NCI-H1092 treated with DMSO at 0.1 percent for 48 hours (cell line): ENCODE measurements at places on chromosomes 7 and 10.
A peak's percentile ranks its signal among the peaks of the same experiment; 100 is the strongest.

- DNase-seq = no peak
Measured at GRCh38 chr7:107180378-107180777, 11.6 kb downstream of the HBP1 start.

- no peak for DNase-seq
Measured at GRCh38 chr7:304574-305409, 14.8 kb downstream of the FOXL3 start.

DNA sequence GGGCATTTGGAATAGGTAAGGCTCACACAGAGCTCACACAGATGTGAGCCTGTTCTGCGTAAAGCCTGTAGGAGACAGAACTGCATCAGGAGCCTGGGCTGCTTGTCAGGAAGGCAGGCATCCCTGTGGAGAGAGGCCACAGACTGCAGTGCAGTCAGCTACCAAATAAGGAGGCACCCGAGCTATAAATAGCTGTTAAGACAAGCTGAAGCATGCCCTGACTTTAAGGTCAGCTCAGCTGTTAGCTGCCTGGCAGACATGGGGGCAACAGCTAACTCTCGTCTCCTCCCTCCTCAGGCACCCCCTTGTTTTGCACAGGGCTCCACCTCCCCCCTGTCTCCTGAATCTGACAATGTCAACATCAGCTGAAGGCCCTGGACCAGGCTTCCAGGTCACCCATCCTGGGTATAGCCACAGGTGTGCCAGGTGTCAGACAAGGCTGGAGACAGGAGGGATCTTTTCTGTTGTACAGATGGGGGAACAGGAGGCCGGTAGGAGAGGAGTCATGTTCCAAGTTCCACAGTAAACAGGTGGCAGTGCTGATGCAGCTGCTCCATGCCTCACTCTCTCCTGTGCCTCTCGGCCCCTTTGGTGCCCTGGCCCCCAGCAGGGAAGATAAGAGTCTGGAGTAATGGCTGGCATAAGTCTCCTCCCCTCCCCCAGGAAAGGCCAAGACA is 27.6 kb upstream of the MKRN1 start:
- DNase-seq = peak; percentile 38

DNA sequence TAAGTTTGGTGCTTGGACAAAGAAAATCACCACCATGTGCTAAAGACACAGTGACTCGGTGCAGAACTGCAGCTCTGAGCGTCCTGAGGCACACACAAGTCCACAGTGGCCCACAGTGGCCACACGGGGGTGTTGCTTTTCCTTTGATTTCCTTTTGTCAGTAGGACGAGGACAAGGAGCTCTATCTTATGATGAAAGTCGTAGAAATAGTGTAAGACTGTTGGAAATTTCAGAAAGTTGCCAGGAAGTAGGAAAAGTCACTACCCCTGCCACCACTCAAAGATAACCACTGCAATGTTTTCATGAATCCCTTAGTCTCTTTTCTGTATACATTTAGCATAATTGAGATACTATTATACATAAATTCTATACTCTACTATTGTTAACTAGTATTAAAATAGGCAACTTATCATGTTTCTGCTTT is 146.0 kb downstream of the TNS3 start:
- DNase-seq = peak; percentile 66

DNA sequence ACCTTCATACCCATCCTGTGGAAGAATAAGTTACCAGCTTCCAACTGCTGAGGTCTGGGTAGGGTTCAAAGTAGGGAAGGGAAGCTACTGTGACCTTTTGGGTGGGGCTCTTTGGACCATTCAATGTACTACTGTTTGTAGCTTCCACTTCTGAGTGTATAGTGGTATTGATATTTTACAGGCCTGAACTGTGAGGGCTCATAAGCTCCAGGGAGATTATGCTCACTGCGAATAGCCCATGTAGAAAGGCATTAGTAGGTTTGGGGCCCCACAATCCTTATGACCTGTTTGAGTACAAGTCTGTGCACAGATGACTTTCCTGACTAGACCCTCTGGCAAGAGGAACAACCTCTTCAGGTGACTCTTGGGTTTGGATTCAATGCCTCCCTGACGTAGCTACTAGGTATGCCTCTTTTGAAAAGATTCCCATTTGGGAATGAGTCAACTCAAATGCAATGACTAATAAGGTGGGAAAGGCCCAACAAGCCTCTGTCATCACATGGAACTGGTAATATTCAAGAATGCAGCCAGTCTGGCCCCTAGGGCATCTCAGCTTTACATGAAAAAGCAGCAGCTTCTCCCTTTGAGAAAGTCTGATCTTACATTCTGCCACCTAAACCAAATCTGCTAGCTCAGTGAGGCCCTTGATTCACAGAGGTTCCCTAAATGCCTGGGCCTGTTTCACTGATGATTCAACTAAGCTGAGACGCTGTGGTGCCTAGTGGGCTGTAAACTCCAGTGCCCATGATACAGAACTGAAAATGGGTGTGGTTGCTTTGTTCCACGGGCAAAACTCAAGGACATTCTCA is 79.8 kb downstream of the ABI1 start:
- DNase-seq = no peak

DNA sequence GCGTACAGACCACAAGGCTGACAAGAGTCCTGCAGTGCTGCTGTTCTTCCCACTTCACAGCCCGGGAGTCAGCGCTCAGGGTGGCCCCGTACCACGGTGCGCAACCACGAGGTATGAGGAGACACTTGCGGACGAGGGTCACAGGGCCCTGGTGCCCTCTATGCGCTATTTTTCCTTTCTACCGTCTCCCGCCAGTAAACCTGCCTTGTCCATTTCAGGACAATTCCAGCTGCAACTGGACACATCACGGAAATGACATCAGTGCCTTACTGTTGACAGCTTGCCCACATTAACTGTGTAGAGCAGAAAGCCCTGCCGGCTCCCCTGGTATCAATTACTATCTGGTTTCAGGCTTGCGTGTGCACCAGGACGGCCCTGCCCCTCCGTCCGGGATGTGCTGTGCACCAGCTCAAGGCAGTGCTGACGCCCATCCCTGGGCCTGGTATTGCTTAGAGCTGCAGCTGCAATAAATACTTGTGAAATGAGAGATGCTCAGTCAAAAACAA is 65.1 kb downstream of the ZRANB1 start:
- no peak for DNase-seq

DNA sequence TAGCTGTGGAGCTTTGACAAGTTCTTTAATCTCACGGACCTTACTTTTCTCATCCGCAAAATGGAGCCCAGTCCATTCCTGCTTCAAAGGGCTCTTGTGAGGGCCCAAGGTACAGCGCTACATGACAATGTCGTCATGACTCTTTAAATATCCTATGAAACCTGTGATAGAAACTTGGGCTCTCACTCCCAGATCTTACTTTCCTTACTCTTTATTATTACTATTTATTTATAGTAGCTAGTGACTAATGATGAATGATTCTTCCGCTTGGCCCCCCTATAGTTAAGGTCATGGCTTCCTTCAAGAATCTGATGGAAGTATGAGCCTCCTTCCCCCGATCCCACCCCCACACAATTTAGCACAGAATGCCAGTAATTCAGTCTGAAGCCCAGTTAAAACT is 41.9 kb downstream of the RBM20 start:
- DNase-seq = no peak

DNA sequence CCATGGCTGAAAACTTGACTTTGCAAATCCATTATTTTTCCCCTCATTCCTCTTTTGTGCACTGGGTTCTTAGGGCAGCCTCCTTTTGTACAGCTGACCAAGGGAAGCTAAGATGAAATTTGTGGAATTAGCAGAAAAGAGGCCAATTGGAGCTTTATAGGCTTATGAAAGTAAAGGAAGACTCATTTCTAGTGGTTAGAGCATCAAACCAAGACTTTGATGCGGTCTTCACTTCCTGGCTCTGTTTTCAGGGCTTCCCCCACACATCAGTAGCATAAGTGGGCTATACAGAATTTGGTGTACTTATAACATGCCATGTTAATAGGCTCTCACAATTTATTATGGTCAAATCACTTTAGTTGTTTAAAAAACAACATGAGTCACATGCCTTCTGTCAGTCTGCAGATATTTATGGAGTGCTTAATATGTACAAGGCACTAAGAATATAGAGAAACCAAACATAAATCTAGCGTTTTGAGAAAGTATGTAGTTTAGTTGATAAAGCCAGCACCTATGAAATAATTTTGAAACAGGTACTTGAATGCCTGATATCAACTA is 5.7 kb downstream of the AUTS2 start:
- no peak for DNase-seq

GRCh38 chr10:6014241-6014761 is 37.0 kb upstream of the IL15RA start:
- DNase-seq = no peak

DNA sequence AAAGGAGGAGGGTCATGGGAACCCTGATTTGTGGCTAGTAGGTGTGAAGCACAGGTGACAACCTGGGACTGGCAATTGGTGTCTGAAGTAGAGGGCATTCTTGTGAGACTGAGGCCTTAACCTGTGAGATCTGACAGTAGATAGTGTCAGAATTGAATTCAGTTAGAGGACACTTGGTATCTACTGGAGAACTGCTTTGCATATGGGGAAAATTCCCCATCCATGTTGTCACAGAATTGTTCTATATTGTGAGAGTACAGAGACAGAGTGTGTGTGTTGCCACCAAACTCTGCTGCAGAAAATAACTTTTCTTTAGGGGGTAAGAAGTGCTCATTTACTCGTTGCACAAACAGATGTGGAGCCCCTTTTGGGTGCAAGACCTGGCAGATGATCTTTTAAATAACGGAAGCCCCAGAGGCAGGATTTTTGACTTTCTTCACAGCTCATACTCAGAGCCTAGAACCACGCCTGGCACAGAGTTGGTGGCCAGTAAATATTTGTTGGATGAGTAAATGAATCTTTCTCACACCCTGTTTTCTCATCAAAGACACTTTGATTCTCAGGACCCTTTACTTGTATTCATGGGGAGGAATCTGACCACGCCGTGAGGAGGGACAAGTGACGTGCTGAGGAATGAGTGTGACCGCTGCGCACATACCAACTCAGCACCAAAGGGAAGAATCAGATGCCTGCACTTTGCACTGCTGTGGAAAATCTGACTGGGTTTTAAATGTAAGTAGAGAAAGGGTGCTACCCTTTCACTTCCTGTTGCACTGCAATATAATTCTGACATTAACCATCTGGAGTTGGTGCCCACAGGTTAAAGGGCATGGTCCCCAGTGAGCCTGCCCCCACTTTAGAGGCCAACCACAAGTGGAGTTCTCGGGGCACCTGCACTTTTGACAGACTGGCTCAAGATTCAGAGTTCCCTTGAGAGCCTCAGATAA is 39.2 kb upstream of the SDHAF3 start:
- no peak for DNase-seq

DNA sequence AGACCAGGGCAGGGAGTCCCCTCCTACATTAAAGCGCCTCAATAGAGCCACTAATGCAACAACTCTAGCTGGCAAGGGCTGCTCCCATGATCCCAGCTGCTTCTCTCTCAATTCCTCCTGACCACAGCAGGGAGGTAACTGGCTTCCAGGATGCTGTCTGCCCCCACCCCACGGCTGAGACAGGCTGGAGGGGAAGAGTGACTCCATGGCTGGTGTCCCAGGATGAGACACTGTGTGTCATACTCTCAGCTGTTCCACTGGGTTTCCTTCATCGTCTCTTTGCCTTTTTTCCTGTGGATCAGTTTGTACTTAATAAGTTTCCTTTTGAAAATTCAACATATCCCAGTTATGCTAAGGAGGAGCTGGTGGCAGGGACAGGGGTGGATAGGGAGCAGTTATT is 27.7 kb upstream of the MYH16 start:
- DNase-seq = no peak

- no peak for DNase-seq
Measured at GRCh38 chr7:38052786-38053185, 125.3 kb upstream of the STARD3NL start.

DNA sequence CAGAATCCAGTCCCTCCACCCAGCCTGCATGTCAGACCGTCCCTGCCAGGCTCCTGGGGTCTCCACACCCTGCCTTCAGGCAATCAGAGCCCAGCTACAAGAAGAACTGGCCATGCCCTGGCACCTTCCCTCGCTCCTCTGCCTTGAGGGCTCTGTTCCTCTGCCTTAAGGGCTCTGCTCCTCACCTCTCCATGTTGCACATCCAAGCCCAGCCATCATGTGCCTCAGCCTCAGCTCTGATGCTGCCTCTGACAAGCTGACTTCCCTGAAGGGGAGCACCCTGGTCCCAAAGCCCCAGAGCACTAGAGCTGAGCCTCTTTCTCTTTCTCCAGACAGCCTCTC is 50.3 kb upstream of the ANTXRL start:
- DNase-seq = no peak

- no peak for DNase-seq
Measured at GRCh38 chr10:78450807-78451485, 417.3 kb downstream of the RPS24 start.

DNA sequence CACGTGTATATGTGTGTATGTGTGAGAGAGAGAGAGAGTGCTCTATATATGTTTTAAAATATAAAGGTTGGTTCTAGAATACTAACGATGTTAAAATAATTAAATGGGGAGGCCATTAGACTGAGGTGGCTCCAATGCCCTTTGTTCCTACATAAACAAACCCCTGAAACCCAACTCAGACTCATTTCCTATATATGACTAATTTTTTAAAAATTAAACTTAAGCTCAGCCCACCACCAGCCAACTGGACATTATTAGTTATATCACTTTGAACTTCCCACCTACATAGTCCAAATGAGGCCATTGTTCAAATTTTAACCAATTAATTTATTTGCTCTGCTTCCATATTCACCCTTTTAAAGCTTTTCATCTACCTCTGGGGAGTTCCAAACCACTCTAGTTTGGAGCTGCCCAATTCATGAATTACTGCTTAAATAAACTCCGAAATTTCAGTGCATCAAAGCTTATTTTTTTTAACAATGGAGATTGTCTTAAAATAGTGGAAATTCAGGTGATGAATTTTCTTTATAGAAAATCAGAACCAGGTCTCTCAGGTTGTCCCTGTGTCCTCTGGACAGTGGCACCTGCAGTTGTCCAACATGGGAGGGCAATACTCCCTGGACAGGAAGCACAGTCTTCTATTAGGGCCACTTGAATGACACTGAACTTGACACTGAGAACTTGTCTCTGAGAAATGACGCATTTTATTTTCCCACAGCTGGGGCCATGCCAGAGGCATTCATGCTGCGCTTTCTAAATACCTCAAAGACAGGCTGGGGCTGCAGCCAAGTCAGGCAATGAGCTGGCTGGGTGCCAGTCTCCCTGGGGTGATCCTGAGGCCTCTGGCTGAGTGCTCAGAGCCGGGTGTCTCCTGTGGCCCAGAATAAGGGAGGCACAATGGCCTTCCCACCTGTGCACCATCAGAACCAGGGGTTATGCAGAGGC is 109.5 kb upstream of the TMEM72 start:
- DNase-seq = peak; percentile 89

DNA sequence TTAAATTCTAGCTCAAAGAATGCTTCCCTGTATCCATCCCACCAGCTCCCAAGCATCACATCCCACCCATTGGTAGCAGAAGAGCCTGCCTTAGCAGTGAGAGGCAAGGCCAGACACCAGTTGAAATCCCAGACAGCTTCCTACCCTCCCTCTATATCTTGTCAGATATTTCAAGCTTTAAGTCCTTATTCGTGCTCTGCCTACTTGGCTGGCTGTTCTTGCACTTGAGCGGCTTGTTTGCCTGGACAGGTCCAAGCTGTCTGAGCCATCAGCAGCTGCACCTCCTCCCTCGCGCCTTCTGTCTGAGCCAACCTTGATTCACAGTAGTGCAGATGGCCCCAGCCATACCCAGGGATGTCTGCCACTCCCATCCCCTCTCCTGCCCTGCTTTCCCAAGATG is 16.4 kb downstream of the LRRC4 start:
- DNase-seq = no peak
